Fibroblast of the conjunctiva (primary cell): ENCODE measurements at places on chromosomes 11 and 22.

GRCh38 chr11:76602431-76602861 lies 68.1 kb downstream of the LRRC32 start:
- DNase-seq = no peak

GRCh38 chr11:34653851-34654482 lies 33.1 kb downstream of the EHF start:
- peak; percentile 71 for DNase-seq

- DNase-seq = no peak
Observed at GRCh38 chr11:12009617-12010321, 1.3 kb upstream of the DKK3 start.

- peak; percentile 49 for DNase-seq
Observed at GRCh38 chr11:74754507-74755252, 6.0 kb downstream of the RNF169 start.

DNA sequence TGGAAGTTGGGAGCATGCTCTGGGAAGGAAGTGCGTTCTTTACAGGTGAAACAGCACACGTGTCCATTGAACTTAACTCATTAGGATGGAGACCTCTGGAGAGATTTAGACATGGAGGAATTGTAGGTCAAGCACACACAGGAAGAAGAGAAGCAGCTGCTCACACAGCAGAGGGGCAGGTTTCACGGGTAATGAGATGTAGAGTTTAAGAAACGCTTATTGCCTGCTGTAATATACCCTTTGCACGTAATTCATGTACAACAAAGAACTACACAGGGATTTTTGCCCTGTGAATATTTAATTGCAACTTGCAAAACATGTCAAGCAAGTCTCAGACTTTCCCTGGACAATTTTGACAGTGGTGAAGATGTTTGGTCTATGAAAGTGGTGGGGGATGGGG lies 508.0 kb downstream of the OPCML start:
- no peak for DNase-seq

- DNase-seq = no peak
Observed at GRCh38 chr11:11043721-11044120, 185.9 kb upstream of the ZBED5 start.

DNA sequence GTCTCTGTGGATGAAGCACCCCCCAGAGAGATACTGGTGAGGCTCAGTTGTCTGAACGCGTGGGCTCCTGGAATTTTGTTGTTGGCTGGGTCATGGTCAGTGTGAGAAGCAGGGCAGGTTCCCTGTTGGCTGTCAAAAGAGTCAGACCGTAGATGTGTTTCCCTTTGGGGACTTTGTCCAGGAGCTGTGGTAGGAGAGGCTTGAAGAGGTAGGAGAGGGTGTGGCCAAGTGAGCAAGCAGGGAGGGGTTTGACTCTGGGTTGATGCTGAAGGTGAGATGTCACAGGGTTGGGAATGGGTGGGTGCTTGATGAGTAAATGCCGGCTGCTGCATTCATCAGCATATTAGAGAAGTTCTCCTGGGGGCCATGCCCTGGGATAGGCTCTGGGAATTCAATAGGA lies 803.2 kb downstream of the TBC1D22A start:
- DNase-seq = no peak

DNA sequence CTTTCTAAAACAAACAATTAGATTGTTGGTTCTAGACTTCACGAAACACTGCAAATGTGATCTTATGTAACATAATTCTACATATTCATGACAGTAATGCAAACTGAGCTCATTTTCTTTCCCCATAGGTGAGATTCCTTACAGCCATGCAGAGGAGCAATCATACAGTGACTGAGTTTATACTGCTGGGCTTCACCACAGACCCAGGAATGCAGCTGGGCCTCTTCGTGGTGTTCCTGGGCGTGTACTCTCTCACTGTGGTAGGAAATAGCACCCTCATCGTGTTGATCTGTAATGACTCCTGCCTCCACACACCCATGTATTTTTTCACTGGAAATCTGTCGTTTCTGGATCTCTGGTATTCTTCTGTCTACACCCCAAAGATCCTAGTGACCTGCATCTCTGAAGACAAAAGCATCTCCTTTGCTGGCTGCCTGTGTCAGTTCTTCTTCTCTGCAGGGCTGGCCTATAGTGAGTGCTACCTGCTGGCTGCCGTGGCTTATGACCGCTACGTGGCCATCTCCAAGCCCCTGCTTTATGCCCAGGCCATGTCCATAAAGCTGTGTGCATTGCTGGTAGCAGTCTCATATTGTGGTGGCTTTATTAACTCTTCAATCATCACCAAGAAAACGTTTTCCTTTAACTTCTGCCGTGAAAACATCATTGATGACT lies 1.5 kb downstream of the OR9G1 start:
- DNase-seq = no peak

DNA sequence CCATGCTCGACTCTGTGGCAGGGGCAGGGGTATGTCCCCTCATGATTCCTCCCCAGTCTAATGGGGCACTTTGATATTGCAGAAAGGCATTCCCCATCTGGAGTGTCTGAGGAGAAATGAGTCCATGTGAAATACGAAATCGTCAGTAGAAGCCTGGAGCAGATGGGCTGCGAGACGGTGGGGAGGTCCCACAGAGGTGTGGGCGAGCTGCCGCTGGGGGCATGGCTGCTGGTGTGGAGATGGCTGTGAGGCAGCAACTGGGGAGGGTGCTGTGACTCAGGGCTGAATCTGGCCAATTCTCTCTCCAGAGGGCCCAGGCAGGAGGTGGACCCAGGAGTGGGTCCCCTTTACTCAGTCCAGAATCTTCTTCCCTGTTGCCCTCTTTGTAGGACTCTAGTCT lies 11.2 kb downstream of the KCTD21 start:
- DNase-seq = no peak

DNA sequence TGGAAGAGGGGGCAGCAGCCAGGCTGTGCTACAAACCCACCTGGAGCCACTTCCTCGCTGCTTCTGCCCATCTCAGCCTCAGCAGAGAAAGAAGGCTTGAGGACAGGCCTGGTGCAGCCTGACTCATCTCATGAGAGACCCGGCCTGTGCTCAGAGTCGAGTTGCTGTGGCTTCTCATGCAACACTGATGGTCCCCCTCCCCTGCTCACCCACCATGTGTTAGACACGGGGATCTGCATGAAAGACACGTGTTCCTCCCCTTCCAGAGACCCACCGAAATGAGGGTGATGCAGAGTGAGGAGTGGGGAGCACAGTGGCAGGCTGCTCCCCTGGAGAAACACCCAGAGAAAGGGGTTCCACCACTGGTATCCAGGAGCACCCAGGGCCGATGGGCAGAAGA lies 15.0 kb downstream of the RTN4R start:
- DNase-seq = no peak

GRCh38 chr11:62823677-62824076 lies 8.2 kb downstream of the STX5 start:
- no peak for DNase-seq

GRCh38 chr11:75193271-75193670 lies 42.4 kb downstream of the SLCO2B1 start:
- no peak for DNase-seq

GRCh38 chr11:86013713-86014112 lies 55.2 kb downstream of the PICALM start:
- no peak for DNase-seq

GRCh38 chr11:93608364-93608763 lies 53.1 kb upstream of the CEP295 start:
- DNase-seq = no peak

DNA sequence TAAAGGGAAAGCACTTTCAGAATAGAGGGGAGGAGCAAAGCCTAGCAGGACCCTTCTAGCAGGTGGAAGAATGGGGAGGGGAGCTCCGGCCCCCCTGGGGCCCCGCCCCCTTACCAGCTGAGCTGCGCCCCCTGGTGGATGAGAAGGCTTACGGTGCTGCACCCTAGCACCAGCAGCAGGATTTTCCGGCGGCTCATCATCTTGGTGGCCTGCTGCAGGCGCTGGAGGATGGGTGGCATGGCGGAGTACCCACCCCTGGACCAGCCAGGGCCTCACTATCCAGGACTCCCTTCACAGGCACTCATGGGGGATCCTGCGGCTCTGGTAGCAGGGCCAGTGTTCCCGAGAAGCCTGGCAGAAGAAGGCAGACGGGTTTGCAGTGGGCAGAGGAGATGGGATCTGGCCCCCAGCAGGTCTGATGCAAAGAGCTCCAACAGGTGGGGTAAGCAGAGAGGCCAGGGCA lies 3.8 kb downstream of the GAL3ST3 start:
- DNase-seq = peak; percentile 67

GRCh38 chr11:128522055-128522942 lies 65.1 kb downstream of the ETS1 start:
- peak; percentile 95 for DNase-seq

- no peak for DNase-seq
Observed at GRCh38 chr22:46367707-46368191, 32.2 kb downstream of the TRMU start.

GRCh38 chr11:73394416-73395296 lies 18.5 kb downstream of the RELT start:
- no peak for DNase-seq

DNA sequence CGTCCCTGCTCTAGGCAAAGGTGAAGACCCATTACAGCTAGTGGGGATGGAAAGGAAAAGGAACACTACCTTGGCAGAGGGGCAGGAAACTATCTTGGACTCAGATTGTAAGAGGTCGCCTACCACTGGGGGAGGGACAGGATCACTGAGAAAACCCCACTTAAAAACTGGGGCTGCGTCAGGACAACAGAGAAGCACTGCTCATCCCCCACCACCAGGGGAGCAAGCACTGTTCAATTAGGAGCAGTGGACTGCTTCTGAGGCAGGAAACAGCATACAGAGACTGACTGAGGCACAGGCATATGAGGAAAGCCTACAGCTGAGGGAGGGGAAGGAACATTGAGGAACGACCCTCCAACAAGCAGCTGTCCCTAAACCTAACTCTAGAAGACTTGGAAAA lies 20.8 kb upstream of the DLAT start:
- no peak for DNase-seq

- DNase-seq = no peak
Observed at GRCh38 chr11:117419482-117420142, 92.0 kb downstream of the CEP164 start.

GRCh38 chr11:29022676-29023075 lies 914.5 kb downstream of the METTL15 start:
- no peak for DNase-seq

- no peak for DNase-seq
Observed at GRCh38 chr22:42288791-42289190, 18.3 kb upstream of the TCF20 start.

DNA sequence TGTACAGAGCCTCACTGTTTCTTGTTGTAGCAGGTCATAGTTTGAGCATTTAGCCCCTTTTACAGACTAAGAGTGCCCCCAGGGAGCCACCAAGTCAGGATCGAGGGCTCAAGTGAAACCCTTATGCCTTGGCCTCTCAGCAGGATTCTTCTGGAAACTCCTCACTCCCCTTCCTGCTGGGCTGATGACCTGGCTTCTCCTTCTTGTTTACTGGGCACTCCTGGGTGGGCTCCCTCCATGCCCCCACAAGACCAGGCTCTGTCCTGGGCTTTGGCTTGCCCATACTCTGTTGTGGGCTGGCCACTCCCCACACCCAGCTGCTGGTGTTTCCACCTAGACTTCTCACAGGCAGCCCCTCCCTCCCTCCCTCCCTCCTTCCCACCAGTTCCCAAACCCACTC lies 69.6 kb downstream of the MED15 start:
- no peak for DNase-seq

GRCh38 chr11:1340111-1340510 lies 30.7 kb upstream of the TOLLIP start:
- no peak for DNase-seq

- DNase-seq = peak; percentile 91
Observed at GRCh38 chr11:16001899-16002426, 354.4 kb downstream of the SOX6 start.

DNA sequence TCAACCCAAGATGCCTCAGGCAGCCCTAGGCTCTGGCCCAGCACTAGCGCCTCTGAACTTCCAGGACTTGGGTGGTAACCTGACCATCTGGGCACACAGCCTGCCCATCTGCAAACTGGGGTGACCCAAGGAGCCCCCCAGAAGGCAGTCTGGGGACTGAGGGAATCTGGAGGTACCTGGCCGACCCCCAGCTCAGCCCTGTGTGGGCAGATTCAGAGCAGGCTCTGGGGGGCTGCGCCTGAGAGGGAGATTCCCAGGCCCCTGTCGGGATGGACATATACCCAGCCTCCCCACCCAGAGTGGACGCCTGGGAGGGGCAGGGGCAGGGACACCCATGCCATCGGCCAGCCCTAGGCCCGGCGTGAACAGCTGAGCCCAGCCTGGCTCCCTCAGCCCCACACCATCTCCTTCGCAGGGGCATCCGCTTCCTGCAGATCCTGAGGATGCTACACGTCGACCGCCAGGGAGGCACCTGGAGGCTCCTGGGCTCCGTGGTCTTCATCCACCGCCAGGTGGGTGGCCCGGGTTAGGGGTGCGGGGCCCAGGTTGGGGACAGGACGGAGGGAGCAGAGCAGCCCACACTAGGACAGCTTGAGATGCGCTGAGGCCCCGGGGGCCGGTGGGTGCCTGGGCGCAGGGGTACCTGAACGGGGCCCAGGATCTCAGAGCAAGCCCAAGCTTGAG lies 126.9 kb downstream of the KCNQ1 start:
- no peak for DNase-seq

DNA sequence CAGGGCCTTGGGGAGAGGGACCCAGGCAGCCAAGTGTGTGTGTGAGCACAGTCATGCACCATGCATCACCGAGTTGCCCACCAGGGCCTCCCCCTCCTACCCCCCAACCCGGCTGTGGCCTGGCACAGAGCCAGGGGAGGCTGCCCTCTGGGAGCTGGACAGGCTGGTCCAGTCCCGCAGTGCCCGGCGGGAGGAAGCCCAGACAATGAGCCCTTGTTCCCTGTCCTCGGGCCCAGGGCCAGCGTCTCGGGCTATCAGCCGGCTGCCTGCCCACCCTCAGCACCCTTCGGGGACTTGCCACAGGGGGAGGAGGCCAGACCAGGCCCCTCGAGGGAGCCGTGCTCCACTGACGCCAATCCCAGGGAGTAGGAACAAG lies 4.5 kb downstream of the LRRC75B start:
- DNase-seq = no peak
